ENCODE measurements at places on chromosomes 2 and 18.

DNA sequence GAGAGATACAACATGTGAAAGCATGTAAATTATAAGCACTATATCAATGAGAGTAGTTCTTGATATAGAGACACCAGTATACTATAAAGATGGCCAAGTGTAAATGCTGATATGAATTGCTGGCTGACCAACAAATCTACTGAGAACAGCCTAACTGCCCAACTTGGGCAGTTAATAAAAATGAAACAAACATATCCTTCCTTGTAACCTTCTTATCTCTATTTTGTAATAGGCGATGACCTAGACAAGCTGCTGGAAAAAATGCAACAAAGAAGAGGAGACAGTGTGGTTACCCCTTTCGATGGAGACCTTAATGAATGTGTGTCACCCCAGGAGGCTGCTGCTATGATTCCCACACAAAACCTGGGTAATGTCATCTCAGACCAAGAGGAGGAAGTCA is 148.7 kb downstream of the ESCO1 start:
- peaks cover 14% of the 10 kb centered on the region for H3K27me3 ChIP-seq
- DNase-seq: no peak
- H3K4me3 ChIP-seq: no peak overlapping the region
- H3K27ac ChIP-seq: no peak overlapping the region
- H3K36me3 ChIP-seq: no peaks in the 10 kb centered on the region

DNA sequence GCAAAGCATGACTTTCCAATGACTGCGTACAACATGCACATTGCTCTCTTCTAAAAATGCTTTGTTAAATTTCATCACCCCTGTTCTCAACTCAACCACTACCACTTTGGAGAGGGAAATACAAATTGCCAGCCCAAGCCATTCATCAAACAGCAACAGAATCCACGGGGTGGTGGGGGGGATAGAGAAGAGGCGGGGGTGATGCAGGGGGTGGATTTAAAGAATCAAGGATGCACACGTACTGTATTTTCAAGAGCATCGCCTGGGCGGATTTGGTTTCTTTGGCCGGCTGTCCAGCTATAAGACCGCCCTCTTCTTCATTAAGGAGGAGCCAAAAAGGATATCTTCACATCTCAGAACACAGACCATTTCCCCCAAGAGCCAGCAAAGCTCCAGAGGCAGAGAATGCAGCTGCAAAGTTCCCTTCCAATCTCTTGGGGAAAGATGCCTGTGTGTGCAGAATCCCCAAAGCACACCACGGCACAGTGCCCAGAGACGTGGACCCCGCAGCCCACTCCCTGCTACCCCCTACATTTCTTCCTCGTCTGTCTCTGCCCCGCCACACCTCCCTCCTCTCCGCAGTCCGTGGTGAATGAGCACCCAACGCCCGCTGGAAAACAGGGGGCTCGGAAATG is 977 bp downstream of the SLC8A1 start:
- H3K27ac ChIP-seq: no peak overlapping the region
- peak overlapping the region; percentile 78 for H3K4me3 ChIP-seq
- H3K36me3 ChIP-seq: peaks cover 4% of the 10 kb centered on the region
- DNase-seq: no peak
- peaks cover 50% of the 10 kb centered on the region for H3K27me3 ChIP-seq

DNA sequence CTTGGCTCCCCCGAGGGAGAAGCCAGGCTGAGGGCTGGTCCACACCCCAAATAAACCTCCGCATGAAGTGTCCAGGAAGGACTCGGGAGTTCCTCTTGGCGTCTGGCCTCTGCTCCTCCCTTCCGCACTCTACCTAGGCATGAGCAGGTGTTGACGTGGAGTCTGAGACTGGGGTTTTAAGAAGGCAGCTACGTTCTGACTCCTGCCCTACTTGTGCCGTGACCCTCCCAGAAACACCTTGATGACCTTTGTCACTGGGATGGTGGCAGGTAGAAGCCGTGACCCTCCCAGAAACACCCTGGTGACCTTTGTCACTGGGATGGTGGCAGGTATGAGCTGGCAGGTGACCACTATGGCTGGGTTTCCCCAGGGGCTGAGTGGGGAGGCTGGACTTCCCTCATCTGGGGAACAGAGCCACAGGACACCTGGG is 54.8 kb downstream of the HS6ST1 start:
- H3K27me3 ChIP-seq: no peaks in the 10 kb centered on the region
- H3K36me3 ChIP-seq: peaks cover 1% of the 10 kb centered on the region
- H3K27ac ChIP-seq: no peak overlapping the region

DNA sequence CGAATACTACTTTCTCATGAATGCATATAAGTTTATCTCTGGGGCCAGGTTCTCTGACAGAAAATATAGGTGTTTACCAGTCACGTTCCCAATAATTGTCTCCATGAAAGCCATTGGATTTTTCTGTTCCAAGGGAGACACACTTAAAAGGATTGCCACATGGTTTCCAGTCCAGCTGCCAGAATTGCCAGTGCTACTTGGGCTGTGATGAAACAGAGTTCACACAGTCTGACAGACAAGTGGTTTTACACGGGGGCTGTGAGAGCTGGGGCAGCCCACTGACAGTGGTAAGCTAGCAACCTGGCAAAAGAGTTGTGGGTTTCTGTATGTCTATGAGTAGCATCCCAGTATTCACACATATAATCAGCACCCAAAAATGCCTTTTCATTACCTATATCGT is 27.7 kb upstream of the ATRAID start:
- H3K4me1 ChIP-seq: no peaks in the 10 kb centered on the region
- no peak overlapping the region for H3K27ac ChIP-seq
- H3K36me3 ChIP-seq: no peaks in the 10 kb centered on the region
- H3K4me3 ChIP-seq: no peak overlapping the region
- no peak for DNase-seq
- H3K27me3 ChIP-seq: peaks cover 17% of the 10 kb centered on the region

Data from activated naive CD4-positive, alpha-beta T cell treated with anti-CD3 and anti-CD28 coated beads for 36 hours (primary cell).